ENCODE measurements at places on chromosomes 16 and 17. TPM values are rescaled to one million over a fixed set of nuclear protein-coding genes. Genes with fewer than 3 reads are reported as not detected.

Gene DERL2
- total RNA-seq = 43.3 TPM

Gene NTN1
- total RNA-seq = 10.8 TPM

Gene GLP2R
- 0.22 TPM for total RNA-seq

Gene KRTAP2-3
- 0.26 TPM for total RNA-seq

Gene EME1
- total RNA-seq = 3.0 TPM

Gene KREMEN2
- not detected for total RNA-seq

Gene SYNGR3
- 0.76 TPM for total RNA-seq

Gene TBC1D3D
- not detected for total RNA-seq

Gene C17orf78
- not detected for total RNA-seq

Gene ZNF287
- total RNA-seq = 11.2 TPM

Gene KCNH4
- total RNA-seq = not detected

Gene C16orf96
- 0.13 TPM for total RNA-seq

Gene CRYBA1
- total RNA-seq = not detected

Gene CNEP1R1
- total RNA-seq = 40.1 TPM

Gene PRKCB
- 0.11 TPM for total RNA-seq

Gene CEMP1
- total RNA-seq = not detected

Gene LITAFD
- not detected for total RNA-seq

Gene SCIMP
- not detected for total RNA-seq

Gene RNF40
- 63.6 TPM for total RNA-seq

Gene ADAD2
- not detected for total RNA-seq

Gene SLC16A5
- 15.5 TPM for total RNA-seq

Gene ARL5C
- not detected for total RNA-seq

Gene EFNB3
- 0.54 TPM for total RNA-seq

Gene CACNG1
- not detected for total RNA-seq

Gene USP43
- 0.26 TPM for total RNA-seq

Gene PYY
- total RNA-seq = 0.13 TPM

Gene ZNF213
- total RNA-seq = 4.8 TPM

Gene ZFP90
- 47.2 TPM for total RNA-seq

Gene KRTAP9-2
- not detected for total RNA-seq

Gene C17orf113
- total RNA-seq = 0.26 TPM

Gene MPDU1
- 93.2 TPM for total RNA-seq

Gene NTN3
- total RNA-seq = 0.13 TPM

Gene RAP1GAP2
- total RNA-seq = 12.9 TPM

Gene OXLD1
- 14.4 TPM for total RNA-seq

Gene APOH
- total RNA-seq = not detected

Gene TMED6
- 0.22 TPM for total RNA-seq

Gene EVI2B
- 1.4 TPM for total RNA-seq

Gene PLA2G10
- not detected for total RNA-seq

Gene ZNF750
- not detected for total RNA-seq

Gene BEAN1
- total RNA-seq = 0.11 TPM

Gene ZSCAN10
- total RNA-seq = not detected

All from articular chondrocyte of knee joint (primary cell).